RPMI7951 (cell line): ENCODE measurements at places on chromosomes 7 and 10. TPM values are rescaled to one million over a fixed set of nuclear protein-coding genes. Genes with fewer than 3 reads are reported as not detected.

- DNase-seq: no peak
Measured at GRCh38 chr10:22436526-22436892, 91.2 kb downstream of the SPAG6 start.

- DNase-seq: no peak
Measured at GRCh38 chr7:56046721-56047445, 4.4 kb downstream of the PSPH start.

Gene FAM25G
- total RNA-seq: not detected in 2 replicates

Gene PAPOLB
- not detected in 2 replicates for total RNA-seq

DNA sequence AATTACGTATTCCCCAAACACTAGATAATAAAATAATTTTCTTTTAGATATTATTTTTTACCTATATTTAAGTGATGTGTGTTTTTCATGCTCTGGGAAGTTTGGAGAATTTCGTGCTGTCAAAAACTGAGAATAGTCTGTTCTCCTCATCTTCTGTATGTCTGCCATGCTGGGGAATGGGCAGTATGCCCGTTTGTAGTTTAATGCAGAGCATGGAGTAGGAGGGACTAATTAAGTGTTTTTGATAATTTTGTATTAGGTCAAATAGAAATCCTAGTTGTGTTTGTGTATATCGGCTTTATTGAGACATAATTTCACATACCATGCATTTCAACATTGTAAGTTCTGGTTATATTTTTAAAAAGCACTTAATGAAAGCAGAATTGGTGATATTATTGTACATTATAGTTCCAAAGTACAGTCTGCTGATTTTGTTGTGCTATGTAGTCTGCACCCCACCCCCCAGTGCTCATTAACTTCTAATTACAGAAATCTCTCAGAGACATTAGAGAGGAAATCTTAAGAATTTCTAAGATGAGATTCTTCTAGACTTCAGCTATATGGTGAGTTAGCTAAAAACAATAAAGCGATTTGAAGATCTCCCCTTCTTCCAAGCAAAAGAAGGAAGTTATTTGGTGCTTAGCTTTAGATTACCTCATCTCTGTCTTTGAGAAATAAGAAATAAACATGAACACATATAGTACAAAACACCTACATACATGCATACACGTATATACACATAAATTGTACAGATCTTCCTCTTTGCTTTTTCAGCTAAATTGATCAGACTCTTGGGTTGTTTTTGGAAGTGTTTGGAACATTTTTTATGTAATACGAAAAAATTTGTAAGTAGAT is 22.2 kb downstream of the ZRANB1 start:
- DNase-seq: no peak

Gene CCL24
- total RNA-seq: not detected in 2 replicates

DNA sequence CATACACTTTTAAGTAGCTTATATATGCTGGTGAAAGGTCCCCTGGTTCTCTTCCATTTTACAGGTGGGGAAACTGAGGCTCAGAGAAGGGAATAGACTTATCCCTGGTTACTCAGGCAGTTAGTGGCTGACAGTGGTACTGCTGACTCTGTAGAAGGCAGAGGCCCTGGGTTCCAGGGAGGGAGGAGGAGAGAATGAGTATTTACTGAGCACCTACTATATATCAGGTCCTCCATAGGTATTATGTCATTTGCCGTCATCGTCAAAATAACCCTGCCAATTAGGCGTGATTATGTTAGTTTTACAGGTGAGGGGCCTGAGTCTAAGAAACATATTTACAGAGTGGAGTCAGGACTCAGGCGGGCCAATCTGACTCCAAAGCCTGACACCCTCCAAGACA is 13.3 kb upstream of the PALD1 start:
- DNase-seq: no peak

Gene VIPR2
- total RNA-seq: not detected in 2 replicates

DNA sequence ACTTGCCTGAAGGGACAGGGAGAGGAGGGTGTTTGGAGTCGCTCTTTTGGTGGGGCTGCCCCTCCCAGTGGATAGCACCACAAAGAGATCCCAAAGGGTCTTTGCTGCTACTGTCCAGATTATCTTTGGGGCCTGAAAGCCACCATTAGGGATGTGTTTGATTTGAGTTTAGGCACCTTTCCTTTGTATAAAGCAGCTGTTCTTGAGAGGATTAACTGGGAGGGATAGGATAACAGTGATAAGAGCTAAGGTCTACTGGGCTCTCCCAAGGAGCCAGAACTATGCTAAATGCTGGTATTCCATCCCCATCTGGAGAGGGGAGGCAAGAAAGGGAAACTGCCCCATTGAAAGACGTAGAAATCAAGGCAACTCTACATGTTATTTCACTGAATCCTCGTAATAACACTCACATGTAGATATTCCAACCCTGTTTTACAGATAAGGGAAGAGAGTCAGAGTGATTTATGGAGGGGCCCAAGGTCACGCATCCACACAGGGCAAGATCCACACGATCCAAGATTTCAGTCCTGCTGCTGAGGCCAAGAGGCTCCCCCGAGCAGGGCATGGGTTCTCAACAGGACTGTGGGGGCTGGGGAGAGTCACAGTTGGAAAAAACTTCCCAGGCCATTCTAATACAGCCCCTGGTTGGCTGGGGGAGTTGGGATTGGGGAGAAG is 11.1 kb upstream of the TCF7L2 start:
- DNase-seq: no peak
